ENCODE measurements at places on chromosomes 2 and 18.

GRCh38 chr2:241399941-241400922 lies 44.1 kb downstream of the FARP2 start:
- DNase-seq = no peak

DNA sequence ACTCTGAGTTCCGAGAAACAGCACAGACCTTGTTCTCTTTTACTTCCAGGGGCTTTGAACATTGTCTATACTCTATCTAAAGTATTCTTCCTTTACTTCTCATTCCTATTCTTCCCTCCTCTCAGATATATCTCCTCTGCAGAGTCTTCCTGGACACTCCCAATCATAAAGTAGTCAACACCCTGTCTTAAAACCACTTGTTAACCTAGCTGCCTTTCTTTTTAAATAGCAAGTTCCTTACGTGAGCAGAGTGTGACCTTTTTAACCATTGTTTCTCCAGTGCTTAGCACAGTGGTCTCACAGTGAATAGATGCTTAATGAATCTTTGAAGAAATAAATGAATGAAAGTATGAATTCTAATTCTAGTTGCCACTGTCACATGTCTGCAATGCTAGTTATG lies 47.4 kb downstream of the PTRHD1 start:
- no peak for DNase-seq

DNA sequence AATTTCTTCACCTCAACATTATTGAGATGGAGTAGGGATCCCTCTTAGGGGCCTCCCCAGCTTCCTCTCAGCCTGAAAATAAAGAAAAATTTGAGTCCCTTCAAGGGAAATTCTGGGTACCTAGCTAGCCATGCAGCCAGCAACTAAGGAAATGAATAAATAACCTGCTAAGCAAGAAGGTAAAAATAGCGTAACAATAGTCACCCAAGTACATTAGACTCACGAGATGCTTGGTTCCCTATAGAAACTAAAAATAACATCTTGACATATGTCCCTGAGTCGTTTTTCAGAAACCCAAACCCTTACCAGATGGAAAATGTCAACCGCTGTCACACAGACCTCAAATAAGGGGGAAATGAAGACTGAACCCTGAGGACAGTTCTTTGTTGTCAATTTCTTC lies 51.9 kb downstream of the CACNB4 start:
- DNase-seq = no peak

DNA sequence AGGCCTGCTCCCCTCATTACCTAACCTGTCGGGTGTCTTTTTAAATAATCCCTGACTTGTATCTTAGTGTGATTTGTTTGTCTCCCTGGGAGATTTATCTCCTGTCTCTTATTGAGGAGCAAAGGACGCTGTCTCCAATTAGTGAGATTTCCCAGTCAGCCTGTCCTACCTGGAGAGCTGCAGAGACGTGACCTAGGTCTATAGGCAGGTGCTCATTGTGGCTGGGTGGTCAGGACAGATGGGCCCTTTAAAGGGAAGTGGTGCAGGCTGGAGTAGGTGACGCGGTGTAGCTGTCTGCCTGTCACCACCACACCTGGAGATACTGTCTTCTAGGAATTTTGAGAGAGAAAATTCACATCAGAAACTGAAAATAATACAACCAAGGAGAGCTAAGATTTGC lies 28.0 kb downstream of the PLB1 start:
- no peak for DNase-seq

DNA sequence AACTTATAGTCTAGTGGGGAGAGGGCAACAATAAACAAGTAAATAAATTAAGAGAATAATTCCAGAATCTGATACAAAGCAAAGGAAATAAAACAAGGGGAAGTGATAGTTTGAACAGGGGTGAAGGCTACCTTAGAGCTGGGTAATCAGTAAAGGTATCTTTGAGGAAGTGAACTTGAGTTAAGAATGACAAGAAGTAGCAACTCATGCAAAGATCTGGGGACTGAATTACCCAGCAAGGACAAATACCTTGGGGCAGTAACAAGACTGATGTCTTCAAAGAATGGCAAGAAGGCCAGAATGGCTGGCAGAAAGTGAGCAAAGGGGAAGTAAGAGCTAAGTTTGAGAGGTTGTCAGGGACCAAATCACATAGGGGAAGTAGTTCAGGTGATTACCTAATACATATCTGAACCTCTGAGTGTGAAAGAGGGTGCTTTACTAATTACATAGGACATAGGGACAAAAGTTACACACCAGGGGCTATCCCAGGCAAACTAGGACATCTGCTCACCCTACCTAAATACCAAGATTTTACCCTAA lies 244.6 kb upstream of the HNRNPA3 start:
- DNase-seq = no peak

GRCh38 chr2:135311268-135311667 lies 219.8 kb downstream of the ZRANB3 start:
- no peak for DNase-seq

DNA sequence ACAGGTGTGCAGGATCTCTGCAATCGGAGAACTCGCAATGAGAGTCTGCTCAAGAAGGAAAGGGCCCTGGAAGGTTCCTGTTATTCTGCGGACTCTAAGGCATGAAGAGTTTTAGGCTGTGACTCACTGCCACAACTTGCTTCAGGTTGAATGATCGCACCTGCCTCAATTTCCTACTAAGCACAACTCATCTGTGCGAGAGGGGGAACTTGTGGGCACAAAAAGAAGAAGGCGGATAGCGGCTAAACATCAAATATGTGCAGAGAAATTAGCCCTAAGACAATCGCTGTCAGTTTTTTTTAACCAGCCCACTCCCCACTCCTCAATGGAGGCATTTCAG lies 14.0 kb upstream of the CREG2 start:
- no peak for DNase-seq

DNA sequence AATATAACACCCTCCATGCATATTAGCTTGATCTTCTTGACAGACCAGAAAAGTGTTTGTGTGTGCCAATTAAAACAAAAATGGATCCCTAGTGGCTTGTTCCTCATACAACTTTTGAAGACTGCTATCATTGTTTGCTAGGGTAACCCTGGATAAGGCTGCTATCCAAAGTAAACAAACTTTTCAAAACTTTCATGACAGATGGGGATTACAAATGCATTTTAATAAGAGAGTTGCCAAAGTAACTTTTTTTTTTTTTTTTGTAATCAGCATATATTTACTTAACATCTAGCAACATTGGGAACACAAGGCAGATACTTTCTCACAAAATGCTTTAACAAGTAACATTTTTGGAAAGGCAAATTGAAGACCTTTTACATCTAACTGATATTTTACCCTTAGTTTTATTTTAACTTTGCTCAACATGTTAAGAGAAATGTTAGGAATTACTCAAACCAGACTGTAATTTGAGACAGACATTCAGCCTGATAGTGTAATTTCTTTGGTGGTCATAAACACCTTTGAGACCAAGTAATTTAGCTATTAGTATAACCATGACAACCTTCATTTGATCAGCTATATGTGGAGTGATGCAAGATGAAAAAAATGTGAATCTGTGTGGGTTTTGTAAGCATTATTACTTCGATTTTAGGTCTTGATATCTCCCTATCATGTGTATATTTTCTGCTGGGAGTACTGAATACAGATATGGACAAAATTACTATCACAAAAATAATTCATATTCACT lies 300.9 kb downstream of the ARHGAP15 start:
- DNase-seq = no peak

- no peak for DNase-seq
Measured at GRCh38 chr2:95052307-95052706, 26.8 kb downstream of the MAL start.

GRCh38 chr2:68537011-68537410 lies 69.6 kb downstream of the APLF start:
- no peak for DNase-seq

- no peak for DNase-seq
Measured at GRCh38 chr2:238126338-238126737, 12.1 kb upstream of the KLHL30 start.

- no peak for DNase-seq
Measured at GRCh38 chr2:147511491-147511948, 333.3 kb upstream of the ACVR2A start.

GRCh38 chr2:219437141-219437540 lies 2.5 kb downstream of the SPEG start:
- DNase-seq = no peak

- no peak for DNase-seq
Measured at GRCh38 chr2:199907008-199907714, 3.9 kb upstream of the C2orf69 start.

- no peak for DNase-seq
Measured at GRCh38 chr18:57797209-57797651, 5.9 kb downstream of the ATP8B1 start.

DNA sequence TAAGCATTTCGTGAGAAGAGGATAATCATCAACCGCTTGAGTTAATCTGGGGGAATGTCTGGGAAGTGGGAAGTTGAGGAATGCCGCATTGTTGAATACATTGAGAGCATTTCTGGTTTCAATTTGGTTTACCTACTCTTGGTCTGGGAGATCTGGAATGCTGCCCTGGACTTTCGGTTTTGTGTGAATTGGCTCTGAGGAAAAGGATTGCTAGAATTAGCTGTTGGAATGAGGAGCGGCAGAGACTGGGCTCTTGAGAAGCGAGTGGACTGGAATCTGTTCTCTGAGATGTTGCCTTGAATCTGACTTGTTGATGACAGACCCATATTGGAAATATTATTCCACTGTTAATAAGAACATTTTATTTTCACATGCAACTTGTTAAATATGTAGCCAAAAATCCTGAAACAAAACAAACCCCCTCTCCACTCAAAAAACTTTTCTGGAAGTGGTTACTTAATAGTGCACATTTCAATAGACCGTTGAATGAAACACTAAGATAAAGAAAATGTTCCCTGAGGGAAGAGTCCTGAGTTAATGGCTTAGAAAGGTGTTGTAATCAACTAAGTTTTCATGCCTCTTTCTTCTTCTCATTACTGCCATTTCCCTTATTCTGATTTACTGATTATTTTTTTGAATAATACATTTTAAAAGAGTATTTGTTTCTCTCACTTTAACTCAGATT lies 50.8 kb downstream of the PTPRM start:
- DNase-seq = no peak

- DNase-seq = no peak
Measured at GRCh38 chr2:63003351-63003750, 47.3 kb upstream of the OTX1 start.

DNA sequence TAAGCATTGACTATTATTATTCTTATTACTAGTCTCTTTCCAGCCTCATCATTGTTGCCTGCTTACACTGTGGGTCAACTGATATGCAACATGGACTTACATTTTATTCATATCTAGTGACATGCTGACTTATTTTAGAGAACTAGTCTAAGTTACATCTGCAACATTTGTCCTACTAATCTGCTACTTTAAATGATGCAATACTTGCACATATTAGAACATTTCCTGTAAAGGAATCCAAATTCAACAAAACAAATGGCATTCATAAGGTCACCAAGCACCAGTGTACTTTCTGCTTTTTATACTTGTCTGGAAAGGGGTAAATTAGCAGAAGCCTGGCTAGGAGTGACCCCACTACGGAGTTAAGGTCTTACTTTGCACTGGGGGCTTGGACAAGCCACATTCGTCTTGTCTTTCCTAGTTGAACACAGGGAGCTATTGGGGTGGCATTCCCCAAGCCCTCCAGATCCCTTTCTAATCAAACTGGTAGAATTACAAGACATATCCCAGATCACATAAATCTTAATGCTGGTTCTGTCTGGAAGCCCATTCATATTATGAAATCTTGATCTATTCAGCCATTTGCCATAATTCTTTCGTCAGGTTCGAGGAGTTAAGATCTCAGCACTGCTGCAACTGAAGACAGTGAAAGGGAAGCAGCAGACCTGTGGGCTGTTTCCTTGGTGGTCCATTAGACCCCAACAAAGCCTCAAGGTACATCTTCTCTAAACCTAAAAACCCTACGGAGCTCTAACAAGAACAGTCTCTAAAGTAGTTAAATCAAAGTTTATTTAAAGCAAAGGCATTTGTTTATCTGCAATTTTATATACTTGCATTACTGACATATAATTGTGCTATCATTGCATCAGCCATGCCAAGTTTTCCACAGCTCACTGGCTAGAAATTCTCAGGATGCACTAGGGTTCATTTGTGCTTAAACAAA lies 49.9 kb upstream of the RTN4 start:
- no peak for DNase-seq

Measured in activated naive CD4-positive, alpha-beta T cell treated with anti-CD3 and anti-CD28 coated beads, Interleukin-2, amount 50 U/mL, for 16 hours (primary cell).